NT2/D1 (cell line): ENCODE measurements at places on chromosomes 7 and 10.

DNA sequence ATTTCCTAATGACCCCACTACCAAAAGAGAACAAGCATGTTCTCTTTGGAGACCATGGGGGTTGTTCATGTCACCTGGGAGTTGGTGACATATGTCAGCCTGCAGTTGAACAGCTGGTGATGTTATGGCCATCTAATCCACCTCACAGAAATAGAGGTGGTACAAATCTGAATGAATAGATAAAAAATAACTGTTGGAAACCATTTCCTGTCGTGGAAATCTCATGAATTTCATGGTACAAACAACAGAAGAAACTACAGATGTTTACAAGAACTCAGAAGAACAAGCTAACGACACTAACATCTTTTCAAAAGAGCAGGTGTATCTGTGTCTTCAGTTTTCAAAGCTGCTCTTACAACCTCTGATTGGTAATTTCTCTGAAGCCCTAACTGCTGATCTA is 81.3 kb downstream of the RAPGEF5 start:
- DNase-seq, result no peak

GRCh38 chr10:62019685-62020359 is 118.3 kb downstream of the ARID5B start:
- no peak for DNase-seq

- no peak for DNase-seq
Measured at GRCh38 chr10:33047655-33048054, 89.6 kb upstream of the ITGB1 start.

DNA sequence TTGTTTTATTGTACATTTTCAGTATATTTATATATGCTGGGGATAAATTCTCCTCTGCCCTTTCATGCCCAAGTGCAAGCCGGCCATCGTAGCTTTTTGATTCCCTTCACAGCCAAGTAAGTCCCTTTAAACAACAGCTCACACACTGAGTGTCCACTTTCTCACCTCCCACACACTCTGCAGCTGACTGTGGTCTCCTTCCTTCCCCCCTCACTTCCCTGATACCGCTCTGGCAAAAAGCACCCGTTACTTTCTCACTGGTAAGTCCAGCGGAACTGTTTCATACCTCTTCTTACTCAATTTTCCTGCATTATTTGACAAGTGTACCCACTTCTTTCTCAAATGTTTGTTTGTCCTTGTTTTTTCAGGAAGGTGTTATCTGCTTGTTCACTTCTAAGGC is 35.2 kb downstream of the MGAM start:
- DNase-seq, result no peak

DNA sequence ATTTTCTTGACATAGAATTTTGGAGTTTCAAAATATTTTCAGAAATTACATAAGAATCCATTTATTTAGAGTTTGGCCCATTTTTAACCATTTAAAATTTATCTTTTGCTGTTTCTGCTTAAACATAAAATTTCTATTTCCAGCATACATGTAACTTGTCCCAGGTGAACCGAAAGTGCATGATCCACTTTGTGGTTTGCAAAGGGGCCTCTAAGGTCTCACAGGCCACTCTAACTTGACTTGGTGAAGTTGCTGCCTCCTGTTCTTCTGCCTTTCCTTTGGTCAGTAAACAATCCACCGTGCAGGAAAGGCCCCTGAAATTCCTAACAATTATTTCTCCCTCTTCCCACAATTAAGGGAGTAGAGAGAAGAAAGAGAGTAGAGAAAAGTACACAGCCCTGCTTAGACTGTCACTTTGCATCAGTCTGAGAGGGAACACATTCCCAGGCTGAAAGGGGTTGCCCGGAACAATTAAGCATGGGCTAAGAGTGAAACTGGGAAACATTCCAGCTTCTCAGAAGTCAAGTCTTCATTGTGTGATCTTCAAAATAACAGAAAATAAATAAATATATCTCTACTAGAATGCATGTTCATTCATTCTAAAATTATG is 79.5 kb upstream of the SEMA3A start:
- DNase-seq, result no peak

- no peak for DNase-seq
Measured at GRCh38 chr7:99028261-99028973, 115.5 kb downstream of the SMURF1 start.

DNA sequence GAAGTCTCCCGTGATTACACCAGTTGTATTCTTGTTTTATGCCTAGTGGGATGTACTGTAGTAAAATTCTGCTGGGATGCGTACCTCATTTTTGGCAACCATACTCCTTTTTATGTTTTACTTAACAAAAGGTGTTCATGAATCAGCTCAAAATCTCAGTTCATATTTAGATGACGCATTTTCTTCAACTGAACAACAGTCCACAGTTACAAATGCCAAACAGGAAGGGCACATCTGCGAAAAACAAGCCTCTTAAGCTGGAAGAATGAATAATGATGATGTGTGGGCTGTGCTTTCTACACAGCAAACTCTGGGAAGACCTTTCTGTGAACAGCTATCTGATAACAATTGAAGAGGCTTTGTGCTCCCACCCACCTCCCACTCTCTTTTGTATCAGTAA is 68.4 kb upstream of the NRBF2 start:
- no peak for DNase-seq

DNA sequence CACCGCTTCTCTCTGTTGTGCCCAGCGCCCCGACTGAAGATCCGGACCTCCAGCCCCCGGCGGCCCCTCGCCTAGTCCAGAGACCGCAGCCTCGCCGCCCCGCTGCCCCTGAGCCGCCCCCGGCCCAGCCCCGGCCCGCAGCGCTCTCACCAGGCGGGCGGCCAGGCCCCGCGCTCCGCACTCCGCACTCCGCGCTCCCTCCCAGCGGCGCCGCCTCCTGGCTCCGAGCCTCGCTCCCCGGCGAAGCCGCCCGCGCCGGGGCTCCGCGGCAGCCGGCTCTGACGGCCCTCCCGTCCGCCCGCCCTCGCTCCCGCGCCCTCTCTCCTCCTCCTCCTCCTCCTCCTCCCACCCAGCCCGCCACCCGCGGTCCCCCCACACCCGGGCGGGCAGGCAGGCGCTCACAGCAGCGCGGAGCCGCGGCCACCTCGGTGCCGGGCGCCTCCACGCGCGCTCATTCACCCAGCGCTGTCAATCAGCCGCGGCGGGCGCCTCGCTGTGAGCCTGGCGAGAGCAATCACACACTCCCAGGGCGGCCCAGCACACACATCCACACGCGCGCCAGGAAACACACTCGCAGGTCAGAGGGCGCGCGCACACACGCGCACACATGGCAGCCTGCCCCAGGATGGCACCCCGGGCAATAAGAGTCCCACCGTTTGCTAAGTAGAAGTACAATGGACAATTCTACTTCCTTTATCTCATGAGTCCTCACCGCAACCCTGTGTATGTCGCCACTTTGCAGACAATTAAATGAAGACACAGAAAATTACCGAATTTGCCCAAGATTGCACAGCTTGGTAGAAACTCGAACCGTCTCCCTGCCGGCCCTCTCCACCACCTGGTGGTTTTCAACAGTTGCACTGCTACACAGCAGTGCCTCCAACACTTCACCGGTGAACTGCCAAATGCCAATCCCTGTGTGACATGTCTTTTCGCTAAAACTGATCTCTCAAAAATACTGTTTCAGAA is at the start of gene PRRT4:
TSS of gene PRRT4 (minus strand) at position 280 of the 969 bp plus-strand sequence.
- DNase-seq, result no peak

DNA sequence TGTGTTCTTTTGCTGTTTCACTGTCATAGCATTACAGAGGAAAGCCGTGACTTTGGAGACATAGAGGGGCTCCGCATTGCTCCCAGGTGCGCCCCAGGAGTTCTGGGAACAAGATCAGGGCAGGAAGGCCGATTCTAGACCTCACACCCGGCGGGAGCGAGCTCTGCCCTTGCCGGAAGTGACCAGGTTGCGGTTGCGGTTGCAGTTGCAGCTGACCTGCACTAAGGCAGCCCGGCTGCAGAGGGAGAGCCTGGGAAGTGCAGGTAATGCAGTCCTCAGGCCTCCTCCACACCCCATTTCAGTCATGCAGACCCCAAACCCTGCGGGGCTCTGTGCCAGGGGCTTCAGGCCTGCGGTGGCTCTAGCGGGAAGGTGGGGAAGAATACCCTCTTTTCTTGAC is 130.0 kb upstream of the LANCL2 start:
- DNase-seq, result no peak

DNA sequence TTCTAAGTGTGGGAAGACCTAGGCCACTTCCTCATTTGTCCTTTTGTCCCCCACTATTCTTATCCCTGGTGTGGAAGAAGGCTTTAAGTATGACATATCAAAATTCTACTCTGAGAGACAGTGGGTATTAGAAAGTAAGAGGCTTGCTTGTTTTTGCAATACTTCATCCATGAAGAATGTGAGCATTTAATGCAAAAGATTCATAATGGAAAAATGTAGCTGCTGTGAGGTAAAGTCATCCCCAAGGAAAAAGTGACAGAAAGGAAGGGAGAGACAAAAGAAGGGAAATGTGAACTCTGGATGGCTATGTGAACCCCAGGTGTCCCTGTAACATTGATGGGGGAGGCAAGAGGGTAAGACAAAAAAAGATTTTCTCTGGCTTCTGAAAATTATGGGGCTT is 607.5 kb downstream of the SORCS1 start:
- DNase-seq, result no peak

- peak; percentile 67 for DNase-seq
Measured at GRCh38 chr7:47254081-47254977, 327.6 kb downstream of the TNS3 start.

DNA sequence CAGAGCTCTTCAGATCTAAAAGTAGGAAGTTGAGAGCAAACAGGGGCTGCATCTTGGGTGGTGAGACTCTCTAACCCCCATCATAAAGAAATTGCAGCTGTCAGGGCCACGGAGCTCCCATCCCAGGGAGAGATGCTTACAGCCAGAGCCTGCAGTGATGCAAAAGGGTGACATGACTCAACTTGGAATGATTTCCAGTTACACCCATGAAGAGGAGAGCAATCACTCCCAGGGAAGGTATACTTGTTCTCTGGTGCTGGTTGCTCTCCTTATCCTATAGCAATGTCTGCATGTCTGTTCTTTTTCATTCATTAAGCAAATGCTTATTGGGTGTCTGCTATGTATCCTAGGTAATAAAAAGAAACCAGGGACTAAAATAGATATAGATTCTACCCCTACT is 228.0 kb downstream of the RAB11FIP2 start:
- no peak for DNase-seq

GRCh38 chr10:122854648-122855047 is 9.0 kb upstream of the CUZD1 start:
- no peak for DNase-seq

GRCh38 chr7:43727494-43727893 is 1.8 kb downstream of the COA1 start:
- DNase-seq, result no peak

GRCh38 chr10:3512263-3512662 is 272.7 kb downstream of the KLF6 start:
- no peak for DNase-seq

- no peak for DNase-seq
Measured at GRCh38 chr10:123970207-123970926, 78.8 kb upstream of the CPXM2 start.

DNA sequence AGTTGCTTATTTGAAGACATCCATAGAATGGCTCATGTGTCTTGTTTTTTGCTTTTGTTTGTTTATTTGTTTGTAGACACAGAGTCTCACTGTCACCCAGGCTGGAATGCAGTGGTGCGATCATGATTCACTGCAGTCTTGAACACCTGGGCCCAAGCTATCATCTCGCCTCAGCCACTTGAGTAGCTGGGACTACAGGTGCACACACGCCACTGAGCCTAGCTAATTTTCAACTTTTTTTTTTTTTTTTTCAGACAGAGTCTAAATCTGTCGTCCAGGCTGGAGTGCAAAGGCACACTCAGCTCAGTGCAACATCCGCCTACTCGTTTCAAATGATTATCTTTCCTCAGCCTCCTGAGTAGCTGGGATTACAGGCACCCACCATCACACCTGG is 83.3 kb upstream of the KLF6 start:
- DNase-seq, result no peak

DNA sequence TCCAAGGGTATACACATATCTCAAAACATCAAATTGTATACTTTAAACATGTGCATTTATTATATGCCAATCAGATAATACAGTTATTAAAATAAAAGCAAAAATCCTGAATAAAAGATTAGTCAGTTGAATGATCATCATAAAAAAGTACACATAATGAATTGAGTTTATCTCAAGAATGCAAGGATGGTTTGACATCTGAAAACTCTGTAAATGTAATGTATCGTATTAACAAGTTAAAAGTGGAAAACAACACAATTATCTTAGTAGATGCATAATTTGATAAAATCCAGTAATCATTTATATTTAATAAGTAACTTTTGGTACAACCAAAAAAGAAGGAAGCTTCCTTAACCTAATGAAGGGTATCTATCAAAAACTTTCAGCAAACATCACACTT is 86.6 kb downstream of the COL28A1 start:
- no peak for DNase-seq

DNA sequence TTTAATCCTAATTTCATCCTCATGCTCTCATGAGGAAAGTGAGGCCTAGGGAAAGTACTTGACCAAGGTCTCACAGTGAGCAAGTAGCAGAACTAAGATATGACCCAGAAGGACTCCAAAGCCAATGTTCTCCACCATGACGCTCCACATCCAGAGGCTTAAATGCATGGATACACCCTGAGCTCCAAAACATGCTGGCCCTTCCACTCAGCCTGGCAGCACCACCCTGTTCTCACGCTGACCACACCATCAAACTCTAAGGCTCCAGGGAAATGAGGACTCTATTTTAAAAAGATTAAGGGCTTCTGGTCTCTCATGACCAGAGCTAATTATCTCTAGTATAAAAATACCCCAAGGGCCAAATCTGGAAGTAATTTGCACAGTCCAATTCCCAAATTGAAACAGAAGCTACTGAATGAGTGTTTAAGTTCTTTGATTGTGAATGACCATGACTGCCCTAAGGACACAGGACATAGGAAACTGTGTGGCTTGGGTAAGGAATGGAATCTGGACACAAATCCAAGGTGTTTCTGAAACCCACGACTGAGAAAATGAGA is 71.1 kb upstream of the ABLIM1 start:
- DNase-seq, result no peak

GRCh38 chr10:110365356-110366143 is 60.8 kb upstream of the SMNDC1 start:
- no peak for DNase-seq

DNA sequence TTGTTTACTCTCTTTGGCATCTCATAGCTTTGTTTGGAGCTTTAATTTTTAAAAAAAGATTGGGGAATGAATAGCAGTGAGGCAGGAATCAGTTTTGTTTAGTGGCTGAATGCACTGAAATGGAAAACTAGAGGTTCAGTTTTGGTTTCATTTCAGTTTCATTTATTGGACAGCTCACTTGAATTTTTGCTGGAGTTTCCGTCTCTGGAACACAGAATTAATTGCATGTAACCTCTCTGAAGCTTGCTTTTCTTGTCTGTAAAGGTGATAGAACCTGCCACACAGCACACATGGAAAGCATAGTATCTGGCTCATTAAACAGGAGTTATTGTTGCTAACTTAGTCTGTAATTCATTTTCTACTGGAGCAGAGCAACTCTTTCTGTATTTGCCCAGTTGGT is 7.1 kb downstream of the GRM8 start:
- DNase-seq, result no peak

GRCh38 chr10:112367516-112367915 is 6.4 kb upstream of the ACSL5 start:
- DNase-seq, result no peak

DNA sequence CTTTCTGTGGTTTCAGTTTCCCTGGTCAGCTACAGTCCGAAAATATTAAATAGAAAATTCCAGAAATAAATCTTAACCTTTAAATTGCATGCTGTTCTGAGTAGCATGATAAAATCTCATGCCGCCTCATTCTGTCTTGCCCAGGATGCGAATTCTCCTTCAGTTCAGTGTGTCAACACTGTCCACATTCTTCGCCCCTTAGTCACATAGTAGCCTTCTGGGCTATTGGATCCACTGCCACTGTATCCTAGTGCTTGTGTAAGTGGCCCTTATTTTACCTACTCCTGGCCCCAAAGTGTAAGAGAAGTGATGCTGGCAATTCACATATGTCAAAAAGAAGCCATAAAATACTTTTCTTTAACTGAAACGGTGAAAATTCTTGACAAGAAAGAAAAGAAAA is 129.6 kb downstream of the ZWINT start:
- DNase-seq, result no peak
